Daoy (cell line): ENCODE measurements at places on chromosomes 6 and 20. TPM values are rescaled to one million over a fixed set of nuclear protein-coding genes. Genes with fewer than 3 reads are reported as not detected.
A peak's percentile ranks its signal among the peaks of the same experiment; 100 is the strongest.

DNA sequence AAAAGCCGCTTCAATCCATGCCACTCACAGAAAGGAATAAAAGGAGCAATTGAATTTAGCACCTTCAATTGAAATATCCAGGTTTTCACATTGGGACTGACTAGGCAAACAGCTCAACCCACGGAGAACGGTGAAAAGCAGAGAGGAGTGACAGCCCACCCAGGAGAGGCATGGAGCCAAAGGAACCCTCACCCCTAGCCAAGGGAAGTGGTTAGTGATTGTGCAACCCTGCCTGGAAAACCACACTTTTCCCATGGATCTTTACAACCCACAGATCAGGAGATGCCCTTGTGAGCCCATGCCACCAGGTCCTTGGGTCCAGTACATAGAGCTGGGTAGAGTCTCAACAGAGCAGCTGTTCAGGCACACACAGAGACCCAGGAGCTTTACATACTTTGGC is 911.8 kb downstream of the EPHA7 start:
- DNase-seq, result peak; percentile 2

The BNIP5 gene
- not detected in 2 replicates for total RNA-seq

The MOXD1 gene
- total RNA-seq, result 0.71 and 0.97 TPM in 2 replicates

The OR12D3 gene
- not detected in 2 replicates for total RNA-seq

The SUMO4 gene
- 0.11 TPM in 1 of 2 replicates, not detected in the other for total RNA-seq

- no peak for DNase-seq
Observed at GRCh38 chr6:37089783-37090182, 80.2 kb upstream of the PIM1 start.
